ENCODE measurements at places on chromosomes 6 and 20.

DNA sequence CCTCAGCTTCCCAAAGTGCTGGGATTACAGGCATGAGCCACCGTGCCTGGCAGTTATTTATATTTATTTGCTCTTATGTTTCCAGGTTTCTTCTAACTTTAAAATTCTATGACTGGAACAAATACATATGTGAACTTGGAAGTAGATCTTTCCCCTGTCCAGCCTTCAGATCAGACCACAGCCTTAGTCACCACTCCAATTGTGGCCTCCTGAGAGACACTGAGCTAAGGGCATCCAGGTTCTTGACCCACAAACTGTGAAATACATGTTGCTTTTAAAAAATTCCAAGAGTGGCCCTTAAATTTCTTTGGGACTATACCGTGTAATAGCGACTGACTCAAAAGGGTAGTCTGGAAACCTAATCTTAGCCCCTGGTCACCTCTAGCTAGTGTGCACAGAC, 1.5 kb upstream of the ADGRG6 start:
- DNase-seq: no peak

DNA sequence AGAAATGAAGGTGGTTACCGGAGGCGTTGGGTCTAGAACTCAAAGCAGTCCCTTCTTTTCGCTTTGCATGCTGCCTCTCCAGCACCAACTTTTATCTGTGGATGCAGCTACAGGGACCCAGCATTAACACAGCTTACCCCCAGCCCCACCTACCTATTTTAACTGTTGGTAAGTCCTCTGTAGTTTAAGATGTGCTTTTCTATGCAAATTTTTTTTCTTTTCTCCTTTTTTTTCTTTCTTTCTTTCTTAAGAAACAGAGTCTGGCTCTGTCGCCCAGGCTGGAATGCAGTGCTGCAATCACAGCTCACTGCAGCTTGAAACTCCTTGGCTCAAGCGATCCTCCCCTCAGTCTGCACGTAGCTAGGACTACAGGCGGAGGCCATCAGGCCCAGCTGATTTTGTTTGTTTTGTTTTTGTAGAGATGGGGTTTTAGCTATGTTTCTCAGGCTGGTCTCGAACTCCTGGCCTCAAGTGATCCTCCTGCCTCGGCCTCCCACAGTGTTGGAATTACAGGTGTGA, 6.5 kb upstream of the USP45 start:
- no peak for DNase-seq

- DNase-seq: no peak
Observed at GRCh38 chr20:21156266-21156665, 30.4 kb downstream of the KIZ start.

DNA sequence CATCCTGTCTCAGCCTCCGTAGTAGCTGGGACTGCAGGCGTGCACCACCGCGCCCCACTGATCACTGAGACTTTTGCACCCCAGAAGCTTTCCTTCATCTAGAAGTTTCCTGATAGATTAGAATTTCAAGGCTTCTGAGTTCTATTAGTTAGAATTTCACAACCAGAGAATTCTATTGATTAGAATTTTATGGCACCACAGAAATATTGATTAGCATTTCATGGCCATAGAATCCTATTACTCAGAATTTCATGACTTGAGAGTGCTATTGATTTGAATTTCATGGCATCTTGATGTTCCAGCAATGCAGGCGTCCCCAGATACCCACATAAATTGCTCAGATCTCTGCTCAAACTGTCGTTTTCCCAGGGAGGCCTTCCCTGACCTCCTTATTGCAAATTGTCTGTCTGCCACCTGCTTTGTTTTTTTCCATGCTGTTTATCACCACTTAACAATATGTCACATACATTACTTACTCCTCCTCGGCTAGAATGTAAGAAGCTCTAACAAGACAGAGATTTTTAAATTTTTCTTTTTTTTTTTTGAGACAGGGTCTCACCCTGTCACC, 16.9 kb upstream of the CBFA2T2 start:
- DNase-seq: no peak

- DNase-seq: no peak
Observed at GRCh38 chr6:42860481-42860880, 18.9 kb upstream of the RPL7L1 start.

GRCh38 chr6:161152907-161153662, 120.8 kb downstream of the AGPAT4 start:
- no peak for DNase-seq

GRCh38 chr6:149642829-149643580, 5.5 kb downstream of the KATNA1 start:
- no peak for DNase-seq

- DNase-seq: no peak
Observed at GRCh38 chr6:106005013-106005412, 81.1 kb upstream of the PRDM1 start.
